ENCODE measurements at places on chromosomes 6 and 20.

- DNase-seq, result no peak
Measured at GRCh38 chr6:169989594-169989993, 238.2 kb downstream of the ERMARD start.

GRCh38 chr20:24977797-24978196, 14.8 kb downstream of the APMAP start:
- DNase-seq, result no peak

GRCh38 chr6:46421939-46422338, 69.3 kb downstream of the RCAN2 start:
- DNase-seq, result no peak

DNA sequence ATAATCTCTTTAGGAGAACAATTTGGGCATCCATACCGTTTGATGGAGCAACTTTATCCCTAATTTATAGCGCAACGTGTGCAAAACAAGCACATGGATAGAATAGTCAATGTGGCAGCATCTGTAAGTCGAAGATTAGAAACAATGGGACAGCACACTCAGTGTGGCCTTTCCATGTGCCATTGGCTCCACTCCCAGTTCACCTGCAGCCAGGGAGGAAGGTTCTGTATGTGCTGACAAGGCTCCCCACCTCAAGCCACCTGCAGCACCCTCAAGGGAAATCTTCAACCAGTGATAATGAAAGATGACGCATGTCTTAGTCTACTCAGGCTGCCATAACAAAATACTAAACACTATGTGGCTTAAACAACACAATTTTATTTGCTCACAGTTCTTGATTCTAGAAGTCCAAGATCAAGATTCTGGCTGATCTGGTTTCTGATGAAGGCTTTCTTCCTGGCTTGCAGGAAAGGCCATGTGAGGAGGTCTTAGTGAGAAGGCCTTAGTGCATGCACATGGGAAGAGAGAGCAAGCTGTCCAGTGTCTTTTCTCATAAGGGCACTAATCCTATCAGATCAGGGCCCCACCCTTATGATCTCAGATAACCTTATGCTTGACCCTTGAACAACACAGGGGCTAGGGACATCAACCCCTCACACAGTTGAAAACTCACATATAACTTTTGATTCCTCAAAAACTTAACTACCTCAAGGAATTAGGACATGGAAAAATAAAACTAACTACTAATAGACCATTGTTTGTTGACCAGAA, 34.9 kb upstream of the SHLD1 start:
- no peak for DNase-seq

GRCh38 chr6:138971601-138972000, 16.5 kb downstream of the REPS1 start:
- no peak for DNase-seq

DNA sequence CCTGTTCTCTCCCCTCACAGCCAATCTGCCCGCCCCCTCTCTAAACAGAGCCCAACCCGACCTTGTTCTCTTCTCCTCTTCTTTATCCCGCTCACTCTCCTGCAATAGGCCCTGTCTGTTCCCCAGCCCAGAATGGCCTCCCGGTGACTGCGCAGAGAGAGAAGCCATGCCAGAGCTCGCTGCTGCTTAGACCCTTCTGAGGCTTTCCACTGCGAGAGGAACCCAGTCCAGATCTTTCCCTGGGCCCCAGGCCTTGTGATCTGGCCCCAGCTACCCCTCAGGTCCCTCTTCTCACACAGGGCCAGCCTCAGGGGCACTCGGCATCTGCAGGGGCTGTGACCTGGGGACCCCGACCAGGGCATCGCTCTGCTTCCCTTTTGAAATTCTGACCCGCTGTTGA, 58.1 kb downstream of the TMEM242 start:
- no peak for DNase-seq

DNA sequence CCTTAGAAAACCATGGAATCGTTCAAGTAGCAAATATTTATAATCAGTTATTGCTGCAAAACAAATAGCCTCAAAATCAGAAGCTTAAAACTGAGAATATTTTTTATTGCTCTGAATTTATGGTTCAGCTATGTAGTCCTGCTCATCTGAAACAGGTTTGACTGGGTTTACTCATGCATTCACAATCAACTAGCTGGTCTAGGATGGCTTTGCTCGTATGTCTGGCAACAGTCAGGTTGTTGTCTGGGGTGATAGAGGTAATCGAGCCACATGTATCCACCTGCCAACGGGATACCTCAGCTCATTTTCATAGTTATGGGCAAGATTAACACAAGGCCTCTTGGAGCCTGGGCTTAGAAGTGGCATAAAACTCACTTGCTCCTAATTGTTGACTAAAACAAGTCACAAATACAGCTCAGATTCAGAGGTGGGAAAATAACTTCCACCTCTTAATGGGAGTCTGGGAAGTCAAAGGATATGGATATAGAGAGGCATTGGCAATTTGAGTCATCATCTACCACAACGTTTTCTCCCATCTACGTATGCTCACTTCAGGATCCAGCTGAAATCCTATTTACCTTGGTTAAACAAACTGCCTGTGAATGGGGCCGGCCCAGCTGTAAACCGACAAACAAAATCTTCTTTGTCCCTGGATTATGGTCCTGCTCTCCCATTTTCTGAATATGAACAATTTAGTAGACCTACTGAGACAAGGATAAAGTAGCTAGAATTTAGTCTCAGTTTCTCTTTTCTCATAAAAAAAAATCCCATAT, 54.5 kb upstream of the TENT5A start:
- DNase-seq, result no peak

DNA sequence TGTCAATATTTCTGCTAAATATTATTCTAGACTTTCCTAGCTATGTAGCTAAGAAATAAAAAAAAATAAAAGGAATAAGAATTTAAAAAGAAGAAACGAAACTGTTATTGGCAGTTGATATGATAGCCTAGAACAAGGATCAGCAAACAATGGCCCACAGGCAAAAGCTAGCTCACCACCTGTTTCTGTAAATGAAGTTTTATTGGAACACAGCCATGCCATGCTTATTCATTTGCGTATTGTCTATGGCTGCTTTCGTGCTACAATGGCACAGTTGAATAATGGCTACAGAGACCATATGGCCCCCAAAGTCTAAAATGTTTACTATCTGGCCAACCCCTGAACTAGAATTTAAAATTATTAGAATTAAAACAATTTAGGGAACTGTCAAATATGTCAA, 952.6 kb upstream of the MAP3K7 start:
- DNase-seq, result peak; percentile 39

DNA sequence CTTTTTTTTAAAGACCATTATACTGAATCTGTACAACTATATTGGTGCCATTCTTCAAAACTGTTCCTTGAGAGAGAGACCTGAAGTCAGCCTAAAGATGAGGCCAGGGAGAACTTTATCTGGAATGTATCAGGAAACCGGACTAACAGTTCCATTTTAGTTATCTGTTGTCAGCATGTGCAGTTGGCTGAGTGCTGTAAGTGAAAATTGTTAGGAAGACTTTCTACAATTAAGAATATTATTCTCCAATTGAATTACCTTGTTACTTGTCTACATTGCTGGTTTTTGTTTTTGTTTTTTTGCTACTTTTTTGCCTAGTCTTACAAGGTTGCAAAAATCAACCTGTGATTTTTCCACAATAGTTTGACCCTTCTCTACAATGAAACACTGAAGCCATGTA, 7.5 kb downstream of the CEP57L1 start:
- no peak for DNase-seq

DNA sequence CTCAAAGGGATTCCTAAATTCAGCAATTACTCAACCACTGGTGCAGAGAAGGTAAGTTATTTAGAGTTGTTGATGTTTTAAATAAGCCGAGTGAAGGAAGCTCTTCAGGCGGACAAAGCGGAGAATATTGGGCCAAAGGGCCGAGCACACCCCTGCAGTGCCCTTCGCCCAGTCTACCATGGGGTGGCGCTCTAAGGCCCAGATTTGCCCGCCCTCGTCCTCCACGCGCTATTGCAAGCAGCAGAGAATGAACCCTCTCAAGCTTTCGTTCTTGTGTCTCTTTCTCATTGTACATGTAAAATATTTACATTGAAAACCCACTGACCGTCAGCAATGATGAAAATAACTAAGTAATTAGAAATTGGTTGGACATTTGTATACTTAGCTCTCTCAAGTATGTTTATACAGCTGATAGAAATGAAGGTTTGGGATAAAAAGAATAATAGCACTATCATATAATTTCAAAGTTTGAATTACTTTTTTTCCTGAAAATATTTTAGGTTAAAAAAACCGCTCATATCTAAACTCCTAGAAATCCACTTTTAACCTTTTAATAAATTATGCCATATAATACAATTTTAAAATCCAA, 195.0 kb upstream of the CEP162 start:
- no peak for DNase-seq

GRCh38 chr6:158042245-158042798, 60.7 kb downstream of the SYNJ2 start:
- DNase-seq, result no peak

DNA sequence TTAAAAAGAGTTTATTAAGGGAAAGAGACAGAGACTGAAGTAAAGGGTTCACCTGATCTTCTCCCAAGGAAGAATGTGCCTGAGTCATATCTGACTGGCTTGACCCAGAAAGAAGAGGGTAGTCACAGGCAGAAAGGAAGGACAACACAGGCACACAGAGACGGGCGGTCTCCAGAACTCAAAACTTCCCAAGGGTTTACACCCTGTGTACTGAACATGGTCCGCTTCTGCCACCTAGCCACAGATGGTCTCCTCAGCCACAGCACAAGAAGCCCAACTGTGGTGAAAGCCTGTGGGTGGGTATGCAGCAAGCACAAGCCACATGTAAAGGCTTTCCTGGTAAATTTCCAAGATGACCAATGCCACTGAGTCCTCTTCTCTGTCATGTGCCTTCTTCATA, 17.2 kb downstream of the UNC5CL start:
- DNase-seq, result no peak

- DNase-seq, result no peak
Measured at GRCh38 chr6:19844689-19845088, 7.5 kb downstream of the ID4 start.

DNA sequence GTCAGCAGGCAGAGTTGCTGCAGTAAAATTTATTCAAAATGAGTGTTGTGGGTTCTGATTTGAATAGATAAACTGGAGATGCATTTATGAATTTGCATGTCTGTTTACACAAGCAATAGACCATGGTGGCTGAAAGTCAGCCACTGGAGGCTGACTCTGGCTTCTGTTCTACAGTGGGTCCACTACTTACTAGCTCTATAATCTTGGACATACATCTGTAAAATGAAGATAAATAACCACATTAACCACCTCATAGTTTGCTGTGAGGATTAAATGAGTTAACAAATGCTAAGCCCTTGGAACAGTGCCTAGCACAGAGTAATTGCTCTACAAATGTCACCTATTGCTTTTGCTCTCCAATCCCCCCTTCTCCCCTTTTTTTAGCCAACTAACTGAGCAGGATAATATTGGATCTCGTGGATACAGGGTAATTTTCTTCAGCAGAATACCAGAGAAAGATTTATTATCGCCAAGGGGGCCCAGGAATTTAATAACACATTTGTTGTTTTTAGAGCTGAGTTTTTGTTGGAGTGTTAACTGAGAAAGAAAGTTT, 1.4 kb upstream of the PM20D2 start:
- DNase-seq, result no peak

DNA sequence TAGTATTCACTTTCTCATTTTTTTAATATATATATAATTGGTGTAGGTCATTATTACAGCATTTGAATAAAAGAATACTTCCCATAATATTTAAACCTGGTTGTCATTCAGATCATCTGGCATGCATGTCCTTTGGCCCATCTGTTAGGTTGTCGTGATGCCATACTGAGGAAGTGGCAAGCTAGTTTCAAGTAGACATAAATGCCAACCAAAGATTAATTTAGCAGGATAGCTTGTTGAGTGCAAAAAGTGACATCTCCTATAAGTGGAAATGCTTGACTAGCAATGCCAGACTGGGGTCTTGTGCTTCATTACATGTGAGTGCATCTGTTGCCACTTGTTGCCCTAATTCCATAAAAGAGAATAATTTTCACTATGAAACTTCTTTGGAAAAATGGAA, 1044.7 kb downstream of the GRIK2 start:
- DNase-seq, result no peak

- no peak for DNase-seq
Measured at GRCh38 chr6:106060167-106060566, 26.0 kb upstream of the PRDM1 start.

Data from NCI-H2171 (cell line).